Type B pancreatic cell (in vitro differentiated cells): ENCODE measurements at places on chromosomes 5 and 9.

GRCh38 chr5:111703662-111704061, 53.3 kb downstream of the NREP start:
- no peak for DNase-seq

GRCh38 chr9:15499139-15499538, 11.6 kb downstream of the PSIP1 start:
- DNase-seq: no peak

DNA sequence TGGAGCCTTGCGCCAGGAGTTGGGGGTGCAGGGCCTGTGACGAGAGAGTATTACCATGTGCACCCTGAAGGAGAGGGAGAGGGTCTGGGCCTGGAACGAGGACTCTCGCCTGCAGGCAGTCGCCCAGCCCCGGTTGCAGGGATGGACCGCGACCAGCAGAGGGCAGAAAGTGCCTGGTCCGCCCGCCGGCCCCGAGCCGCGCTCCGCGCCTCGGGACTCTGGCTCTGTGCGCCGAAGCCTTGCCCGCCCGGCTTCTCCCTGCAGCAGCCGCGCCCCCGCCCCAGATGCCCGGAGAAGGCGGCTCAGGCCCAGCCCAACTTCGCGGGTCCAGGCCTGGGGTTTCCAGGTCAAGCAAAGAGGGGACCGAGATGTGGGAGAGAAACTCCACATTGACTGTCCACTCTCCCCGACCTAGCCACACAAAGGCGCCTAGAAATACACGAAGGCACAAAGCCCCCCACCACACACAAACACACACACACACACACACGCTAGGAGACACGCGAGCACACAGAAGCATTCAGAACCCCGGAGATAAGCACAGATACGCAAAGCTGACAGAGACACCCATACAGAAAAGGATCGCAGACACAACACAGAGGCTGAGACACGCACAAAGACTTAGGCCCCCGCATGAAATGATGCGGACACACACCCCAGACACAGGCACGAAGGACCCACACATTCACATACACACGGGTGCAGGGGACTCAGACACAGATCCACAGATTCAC, 2.0 kb upstream of the LMX1B start:
- DNase-seq: peak; percentile 89

DNA sequence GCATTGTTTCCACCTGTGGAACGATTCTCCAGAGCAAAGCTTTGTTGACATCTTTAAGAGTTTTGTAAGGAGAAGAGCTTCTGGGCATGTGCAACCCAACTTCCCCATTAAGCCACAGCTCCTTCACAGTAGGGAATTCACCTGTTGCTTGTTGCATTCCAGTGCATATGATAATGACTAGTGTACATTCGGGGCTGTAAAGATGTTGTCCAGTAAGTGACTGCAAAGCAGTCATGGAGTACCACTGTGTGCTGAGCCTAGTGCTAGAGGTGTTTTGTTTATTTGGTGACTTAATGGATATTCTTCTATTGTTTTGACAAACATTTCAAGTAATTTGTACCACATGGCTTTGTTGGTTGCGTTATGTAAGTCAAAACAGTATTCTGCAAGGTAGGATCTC, 12.8 kb downstream of the UGCG start:
- DNase-seq: no peak

- DNase-seq: no peak
Observed at GRCh38 chr9:133842721-133843227, 104.6 kb upstream of the SARDH start.

GRCh38 chr9:129283291-129283691, 105.2 kb upstream of the IER5L start:
- peak; percentile 53 for DNase-seq

- DNase-seq: no peak
Observed at GRCh38 chr5:133952729-133953567, 15.5 kb downstream of the C5orf15 start.

- peak; percentile 83 for DNase-seq
Observed at GRCh38 chr9:35604578-35605350, at the start of gene TESK1. Gene TESK1 (plus strand): TSS chr9:35605262. CDS start chr9:35605620, 358 bp downstream.

DNA sequence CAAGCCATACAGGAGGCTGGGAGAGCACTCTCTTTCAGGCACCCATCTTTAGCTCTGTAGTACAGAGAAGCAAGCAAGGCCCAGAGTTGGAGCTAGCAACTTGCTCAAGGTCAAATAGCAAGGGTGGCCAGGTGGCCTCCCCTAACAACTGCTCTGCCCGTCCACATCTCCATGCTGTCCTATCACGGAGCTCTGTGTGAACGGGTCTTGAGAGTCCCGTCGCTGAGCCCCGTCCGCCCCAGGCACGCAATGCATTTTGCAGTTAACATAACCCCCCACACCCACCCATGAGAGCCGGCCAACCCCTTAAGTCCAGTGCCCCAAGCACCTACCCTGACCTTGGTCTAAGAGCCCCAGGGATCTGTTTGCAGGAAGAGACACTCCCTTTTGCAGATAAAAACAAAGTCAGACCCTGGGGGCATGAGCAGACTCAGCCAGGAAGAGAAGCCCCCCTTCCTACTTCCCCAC, 1.5 kb downstream of the RNF44 start:
- DNase-seq: no peak

DNA sequence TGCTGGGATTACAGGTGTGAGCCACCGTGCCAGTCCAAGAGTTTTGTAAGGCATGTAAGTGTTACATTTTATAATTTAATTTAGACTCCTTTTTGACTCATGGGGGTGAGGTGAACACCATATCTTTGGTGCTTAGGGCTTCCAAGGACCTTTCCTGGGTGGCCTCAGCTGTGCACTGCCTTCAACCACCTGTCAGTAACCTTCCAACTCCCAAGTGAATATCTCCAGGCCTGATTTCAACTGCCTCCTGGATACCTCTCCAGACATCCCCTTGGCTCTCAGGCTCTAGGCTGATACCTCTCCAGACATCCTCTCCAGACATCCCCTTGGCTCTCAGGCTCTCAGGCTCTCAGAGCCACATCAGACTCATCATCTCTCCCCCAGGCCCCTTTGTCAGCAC, 30.9 kb upstream of the TTLL11 start:
- no peak for DNase-seq

DNA sequence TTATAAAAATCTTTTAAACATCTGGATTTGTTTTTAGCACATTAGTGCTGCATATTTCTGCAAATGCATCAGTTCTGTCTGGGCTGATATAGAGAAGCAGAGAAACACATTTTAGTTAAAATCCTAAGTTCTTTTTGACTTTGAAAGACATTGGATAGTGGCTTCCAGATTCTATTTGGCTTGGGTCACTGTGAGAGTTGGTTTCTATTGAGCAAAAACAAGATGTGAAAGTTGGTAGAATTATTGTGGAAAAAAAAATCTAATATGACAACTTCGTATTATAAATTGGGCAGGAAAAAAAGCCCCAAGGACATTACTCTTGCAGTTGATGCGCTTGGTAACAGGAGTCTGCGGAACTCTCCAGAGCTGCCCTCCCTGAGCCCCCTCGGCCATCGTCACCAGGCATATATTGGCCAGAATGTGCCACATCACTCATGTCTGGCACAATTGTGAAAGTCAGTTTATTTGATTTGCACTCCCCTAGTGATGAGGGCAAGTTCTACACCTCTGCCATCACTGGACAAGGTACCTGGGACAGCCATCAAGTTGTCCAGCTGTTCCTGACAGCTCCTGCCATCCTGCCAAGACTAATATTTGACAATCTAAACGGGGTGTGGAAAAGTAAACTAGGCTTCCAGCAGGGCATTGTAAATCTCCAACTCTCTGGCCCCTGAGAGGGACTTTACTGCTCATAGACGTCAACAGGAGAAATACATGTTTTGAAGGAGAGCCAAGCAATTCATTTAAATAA, 334.5 kb downstream of the TENT4A start:
- no peak for DNase-seq

DNA sequence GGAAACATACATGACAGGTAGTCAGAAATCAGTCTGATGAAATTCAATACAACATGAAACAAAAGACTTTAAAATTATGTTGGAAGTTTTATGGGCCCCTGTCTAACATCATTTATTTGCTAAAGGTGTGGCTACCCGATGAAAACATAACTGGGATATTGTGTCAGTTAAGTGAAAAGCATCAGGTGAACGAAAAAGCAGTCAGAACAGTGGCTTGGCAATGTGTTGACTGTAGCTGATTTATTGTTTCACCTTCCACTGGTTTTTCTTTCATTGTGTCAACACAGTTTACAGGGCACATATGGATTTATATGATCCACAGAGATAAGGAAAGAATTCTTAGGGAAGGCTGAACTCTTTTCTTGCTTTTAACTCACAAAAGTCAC, 429.6 kb upstream of the ZNF608 start:
- no peak for DNase-seq

DNA sequence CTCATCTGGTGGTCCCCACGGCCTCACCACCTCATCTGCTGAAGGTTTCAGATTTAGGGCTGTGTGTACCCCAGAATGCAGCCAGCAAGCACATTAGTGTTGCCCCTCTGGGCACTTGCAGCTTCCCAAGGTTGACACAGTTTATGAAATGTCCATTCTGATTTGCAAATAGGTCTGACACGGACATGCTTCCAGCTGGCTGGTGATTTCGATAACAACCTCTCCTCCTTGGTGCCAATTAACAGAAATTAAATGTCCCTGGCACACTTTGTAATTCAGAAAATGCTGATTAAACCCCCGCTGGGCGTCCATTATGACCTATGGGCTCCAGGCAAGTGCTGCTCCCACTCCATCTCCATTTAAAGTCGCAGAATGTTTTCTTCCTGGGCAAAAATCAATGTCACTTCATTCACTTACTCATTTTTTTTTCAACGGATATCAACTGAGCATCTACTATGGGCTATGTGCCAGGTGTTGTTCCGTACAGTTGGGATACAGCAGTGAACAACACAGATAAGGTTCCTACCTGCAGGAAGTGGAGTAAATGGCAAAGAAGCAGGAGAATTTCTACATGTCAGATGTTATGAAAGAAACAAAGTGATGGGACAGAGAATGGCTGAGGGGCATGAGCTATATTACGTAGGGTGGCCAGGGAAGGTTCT, 32.0 kb downstream of the PLAC8L1 start:
- no peak for DNase-seq

GRCh38 chr9:87857948-87858335, 24.7 kb upstream of the SPATA31E1 start:
- DNase-seq: no peak

- no peak for DNase-seq
Observed at GRCh38 chr9:112997236-112997941, 14.6 kb downstream of the ZNF883 start.

DNA sequence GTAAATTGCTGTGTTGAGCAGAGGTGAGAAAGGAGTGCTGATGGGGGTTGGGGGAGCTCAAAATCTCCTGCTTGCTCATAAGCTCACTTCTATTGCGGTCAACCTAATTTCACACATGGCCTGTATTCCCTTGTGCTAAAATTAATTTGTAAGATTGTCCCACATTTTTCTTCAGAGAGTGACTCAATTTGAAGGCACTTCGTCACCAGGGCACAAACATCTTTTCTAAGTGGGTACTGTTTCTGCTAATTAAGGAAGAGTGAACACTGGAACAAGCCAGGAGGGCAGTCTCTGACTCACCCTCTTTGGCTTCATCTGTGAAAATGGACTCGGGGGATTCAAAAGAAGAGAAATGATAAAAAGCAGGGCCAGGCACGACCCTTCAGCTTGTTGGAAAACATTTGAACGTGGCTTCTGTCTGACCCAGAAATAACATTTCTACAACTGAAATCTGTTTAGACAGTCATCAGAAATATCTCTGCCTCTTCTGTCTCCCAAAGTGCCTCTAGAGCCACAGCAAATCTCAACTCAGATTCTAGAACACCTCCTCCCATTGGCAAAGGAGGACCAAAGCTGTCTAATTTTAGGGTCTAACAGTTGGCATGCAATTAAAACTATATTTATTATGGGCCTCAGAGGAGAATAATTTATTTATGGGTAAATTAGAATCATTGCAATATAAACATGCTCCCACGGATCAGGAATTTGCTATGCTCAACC, 49.8 kb downstream of the FEM1C start:
- no peak for DNase-seq

GRCh38 chr5:53503562-53504218, 23.3 kb downstream of the FST start:
- no peak for DNase-seq

GRCh38 chr5:14156650-14157492, 13.7 kb downstream of the TRIO start:
- DNase-seq: no peak

DNA sequence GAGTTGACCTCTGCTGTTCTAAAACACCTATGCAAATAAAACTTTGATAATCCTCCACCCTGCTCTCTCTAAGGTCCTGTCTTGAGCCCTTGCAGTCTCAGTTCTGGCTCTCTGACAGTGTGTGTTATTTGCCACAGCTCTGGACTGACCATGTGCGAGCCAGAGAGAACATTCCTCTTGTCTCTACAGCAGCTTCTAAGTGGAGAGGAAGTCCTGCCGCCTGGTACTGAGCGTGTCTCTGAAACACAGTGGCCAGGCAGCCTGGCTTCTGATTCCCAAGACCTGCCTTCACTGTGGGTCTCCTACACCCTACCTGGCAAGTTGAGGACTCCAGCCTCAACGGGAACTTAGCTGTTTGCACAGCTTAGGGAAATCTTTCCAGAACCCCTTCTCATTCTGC, 61.6 kb downstream of the ENTREP1 start:
- no peak for DNase-seq

DNA sequence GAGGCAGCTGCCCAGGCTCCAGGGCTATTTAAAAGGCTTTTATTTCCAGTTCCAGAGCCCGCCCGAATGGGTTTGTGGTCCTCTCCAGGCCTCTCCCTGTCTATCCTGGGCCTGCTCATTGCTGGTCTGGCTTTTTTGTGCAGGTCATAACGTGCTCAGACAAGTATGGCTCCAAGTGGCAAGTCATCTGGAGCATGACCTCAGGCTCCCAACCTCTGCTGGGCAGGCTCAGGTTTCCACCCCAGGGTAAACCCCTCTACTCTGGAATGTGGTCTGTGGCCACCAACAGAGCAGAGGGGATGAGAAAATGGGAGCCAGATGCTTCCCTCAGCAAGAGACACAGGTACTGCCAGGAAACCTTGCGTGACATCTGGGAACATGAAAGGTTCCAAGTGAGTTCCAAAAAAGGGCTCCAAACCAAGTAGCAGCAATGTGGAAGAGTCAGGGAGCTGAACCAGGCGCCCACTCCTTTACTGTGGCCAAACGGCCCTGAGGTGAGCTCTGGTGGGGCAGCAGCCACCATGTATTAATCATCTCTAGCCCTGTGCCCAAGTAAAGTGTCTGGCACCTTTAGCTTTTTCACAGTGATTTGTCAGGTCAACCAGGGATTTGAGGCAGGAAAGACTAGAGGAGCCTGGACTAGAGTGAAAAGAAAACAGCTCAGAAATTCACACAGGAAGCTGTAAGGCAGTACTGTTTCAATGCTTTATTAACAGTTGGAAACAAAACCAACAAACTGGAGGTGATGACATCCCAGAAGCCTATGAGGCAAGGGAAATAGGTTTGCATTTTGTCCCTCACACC, 25.7 kb downstream of the PCDHGC5 start:
- no peak for DNase-seq

GRCh38 chr9:115972843-115973595, 180.6 kb upstream of the PAPPA start:
- no peak for DNase-seq

DNA sequence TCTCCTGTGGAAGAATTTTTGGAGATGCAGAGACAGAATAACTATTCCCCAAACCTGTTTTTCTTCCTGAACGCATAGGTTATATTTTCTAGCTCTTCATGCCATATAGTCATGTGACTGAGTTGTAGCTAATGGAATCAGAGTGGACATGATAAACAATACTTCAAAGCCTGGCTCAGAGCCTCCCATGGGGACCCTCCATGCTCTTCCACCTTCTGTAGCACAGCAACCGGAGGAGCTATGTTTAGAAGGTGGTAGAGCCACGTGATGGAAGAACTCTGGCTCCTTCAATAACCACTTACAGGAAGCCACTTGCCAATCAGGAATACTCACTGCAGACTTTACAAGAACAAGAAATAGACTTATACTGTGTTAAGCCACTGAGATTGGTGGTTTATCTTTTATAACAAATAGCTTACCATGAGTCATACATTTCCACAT, 39.2 kb downstream of the NADK2 start:
- no peak for DNase-seq
